ENCODE measurements at places on chromosomes 4 and X.

DNA sequence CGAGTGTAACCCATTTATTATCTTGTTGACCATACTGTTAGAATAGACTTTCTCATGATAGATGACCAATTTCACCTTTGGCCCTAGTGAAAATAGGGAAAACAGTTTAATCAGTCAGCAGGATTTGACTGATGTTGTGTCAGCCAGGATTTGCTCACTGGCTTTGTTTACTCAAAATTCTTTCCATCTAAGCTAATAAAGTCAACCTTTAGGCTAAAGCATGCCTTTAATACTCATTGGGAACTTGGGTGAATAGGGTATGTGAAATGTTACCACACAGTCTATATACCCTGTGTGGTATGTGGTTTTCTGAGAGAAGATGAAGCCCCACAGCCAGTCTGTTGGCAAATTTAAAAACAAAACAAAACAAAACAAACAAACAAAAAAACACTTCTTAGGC, 18.7 kb upstream of the SPANXB1 start:
- no peak for DNase-seq

- no peak for DNase-seq
Observed at GRCh38 chrX:86295293-86295692, 147.0 kb downstream of the DACH2 start.

DNA sequence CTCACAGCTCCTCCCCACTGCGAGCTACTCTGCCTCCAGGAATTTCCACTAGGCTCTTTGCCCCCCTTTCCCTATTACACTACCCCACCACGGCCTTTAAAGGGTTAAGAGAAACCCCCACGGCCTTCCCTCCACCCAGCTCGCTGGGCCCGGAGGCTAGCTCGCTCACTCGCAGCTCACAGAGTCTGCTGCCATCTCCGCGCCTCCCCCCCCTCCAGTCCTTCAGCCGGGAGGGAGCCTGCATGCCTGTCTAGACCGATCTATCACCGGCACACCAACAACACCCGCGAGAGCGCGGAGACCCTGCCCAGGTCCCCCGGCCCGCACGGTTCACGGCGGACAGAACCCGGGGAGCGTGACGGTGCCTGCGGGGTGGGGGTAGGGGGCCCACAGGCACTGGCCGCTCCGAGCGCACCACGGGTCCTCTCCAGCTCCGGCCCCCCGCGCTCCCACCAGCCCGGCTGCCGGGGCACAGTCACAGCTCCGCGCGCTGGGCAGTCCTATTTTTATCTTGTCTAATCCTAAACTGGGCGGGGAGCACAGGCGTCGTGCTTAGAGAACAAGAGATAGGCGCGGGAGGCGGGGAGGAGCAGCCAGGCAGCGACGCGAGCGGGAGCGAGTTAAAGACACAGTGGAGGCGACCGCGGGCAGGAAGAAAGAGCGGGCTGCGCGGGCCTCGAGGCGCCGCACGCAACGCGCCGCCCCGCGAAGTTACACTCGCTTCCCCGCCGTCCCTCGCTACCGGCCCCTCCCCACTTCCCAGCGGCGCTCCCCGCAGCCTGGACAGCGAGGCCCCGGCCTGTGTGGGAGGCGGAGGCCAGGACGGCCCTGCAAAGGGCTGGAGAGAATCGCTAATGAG, 3.5 kb downstream of the BCOR start:
- peak; percentile 40 for DNase-seq

GRCh38 chr4:101155945-101156344, 191.4 kb downstream of the PPP3CA start:
- DNase-seq: no peak

DNA sequence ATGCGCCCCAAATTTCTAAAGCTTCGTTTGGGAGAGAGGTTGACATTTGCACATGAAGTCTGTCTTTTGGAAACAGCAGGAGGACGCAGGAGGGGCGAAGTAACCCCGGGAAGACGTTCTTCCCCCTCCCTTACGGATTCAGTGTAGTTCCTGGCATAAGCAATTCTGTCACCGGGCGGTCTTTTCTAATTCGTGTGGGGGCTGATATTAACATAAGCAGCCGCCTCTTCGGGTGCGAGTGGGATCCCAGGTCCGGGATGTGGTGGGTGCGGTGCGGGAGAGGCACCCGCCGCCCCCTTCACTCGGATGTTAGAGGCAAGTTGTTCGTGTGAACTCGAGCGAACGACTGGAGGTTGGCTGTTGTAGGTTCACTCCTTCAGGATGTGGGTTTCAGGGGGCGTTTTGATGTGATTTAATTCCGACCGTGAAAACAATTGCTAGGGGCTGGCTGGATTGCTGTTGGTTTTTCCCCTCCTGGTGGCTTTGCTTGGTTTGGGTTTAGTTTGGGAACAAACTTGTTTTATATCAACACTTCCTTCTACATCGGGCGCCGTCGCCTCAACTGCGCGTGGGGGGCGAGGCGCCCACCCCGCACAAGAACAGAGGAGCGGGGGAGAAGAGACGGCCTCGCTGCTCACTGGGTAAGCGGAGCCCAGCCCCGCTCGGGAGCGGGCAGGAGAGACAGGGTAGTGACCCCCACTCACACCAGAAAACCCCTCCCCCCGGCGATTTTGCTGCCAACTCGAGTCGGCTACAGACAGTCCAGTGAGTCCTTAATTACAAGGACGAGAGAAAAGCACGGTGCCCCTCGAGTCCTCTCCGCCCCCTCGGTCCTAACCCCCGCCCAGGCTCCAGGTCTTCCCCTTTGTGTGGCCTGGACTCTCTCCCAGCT, 2.9 kb upstream of the LEF1 start:
- peak; percentile 55 for DNase-seq

DNA sequence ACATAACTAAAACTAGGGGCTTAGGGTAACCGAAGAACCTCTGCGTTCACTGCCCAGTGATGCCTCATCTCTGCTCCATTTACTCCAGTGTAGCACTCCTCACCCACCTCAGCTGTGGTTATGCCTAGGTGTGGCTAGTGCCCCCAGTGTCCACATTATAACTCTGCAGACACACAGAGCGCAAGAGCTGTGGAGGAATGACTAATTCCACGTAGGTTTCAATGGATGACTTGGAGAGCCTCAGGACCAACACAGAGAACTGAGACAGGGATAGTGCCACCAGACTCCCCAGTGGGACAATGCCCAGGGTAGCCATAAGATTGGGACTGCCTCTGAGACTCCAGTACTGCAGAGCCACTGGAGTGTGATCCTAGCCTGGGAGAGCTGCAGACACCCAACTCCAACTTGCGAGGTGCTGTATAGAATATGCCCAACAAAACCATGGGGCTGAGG, 542.4 kb upstream of the DIPK2B start:
- peak; percentile 12 for DNase-seq

- no peak for DNase-seq
Observed at GRCh38 chrX:134235236-134235635, 1.7 kb upstream of the CCDC160 start.

- DNase-seq: no peak
Observed at GRCh38 chr4:80229590-80229989, 32.3 kb downstream of the PRDM8 start.
